ENCODE measurements at places on chromosomes 7 and 10.
A peak's percentile ranks its signal among the peaks of the same experiment; 100 is the strongest.

- no peak for DNase-seq
Measured at GRCh38 chr10:100972904-100973535, 3.7 kb downstream of the SEMA4G start.

DNA sequence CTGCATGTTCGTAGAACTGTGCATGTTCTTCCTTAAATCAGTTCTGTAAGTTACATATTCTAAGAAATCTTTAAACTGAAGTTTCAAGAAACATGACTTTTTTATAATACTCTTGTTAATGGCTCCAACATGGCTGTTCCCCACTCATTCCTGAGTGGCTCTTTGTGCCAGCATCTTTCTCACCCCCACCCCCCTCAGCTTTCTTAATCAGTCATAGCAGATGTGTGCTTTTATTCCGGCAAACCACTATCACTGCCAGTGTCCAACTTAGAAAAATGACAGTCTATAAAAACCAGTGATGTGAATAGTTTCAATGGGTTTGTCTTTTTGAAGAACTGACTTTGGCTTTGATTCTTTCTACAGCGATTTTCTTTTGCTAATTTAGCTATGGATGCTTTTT is 37.6 kb downstream of the PITRM1 start:
- DNase-seq: no peak

GRCh38 chr10:36802490-36803153 is 322.8 kb upstream of the ANKRD30A start:
- peak; percentile 37 for DNase-seq

DNA sequence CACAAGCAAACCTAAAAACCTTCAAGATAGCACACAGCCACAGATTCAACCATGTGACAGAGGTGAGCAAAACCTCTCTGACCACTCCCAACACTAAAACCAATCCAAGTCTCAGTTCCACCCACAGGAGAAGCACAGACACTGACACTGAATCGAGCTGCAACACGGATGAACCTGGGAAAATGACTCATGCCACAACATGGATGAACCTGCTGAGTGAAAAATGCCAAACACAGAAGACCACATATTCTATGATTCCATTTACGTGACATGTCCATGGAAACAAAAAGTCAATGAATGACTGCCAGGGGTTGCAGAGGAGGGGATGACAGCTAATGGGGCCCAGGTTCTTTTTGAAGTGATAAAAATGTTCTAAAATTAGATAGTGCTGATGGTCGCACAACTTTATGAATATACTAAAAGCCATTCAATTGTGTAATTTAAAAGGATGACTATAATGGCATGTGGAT is 22.0 kb downstream of the CYTH3 start:
- no peak for DNase-seq

- DNase-seq: no peak
Measured at GRCh38 chr7:91347290-91347689, 83.1 kb downstream of the FZD1 start.

DNA sequence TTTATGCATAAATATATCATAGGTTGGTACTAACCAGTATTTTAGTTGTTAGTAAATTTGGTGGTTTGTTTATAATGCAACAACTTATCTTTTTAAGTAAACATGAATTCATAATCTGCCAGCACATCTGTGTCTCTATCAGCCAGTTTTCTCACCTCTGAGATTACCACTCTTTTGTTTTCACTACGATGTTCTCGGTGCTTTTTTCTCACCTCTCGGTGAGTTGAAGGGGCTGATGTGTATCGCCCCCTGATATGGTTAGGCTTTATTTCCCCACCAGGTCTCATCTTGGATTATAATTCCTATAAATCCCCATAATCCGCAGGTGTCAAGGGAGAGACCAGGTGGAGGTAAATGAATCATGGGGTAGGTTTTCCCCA is 114.1 kb downstream of the CAMK1D start:
- DNase-seq: no peak

All from anterior cingulate cortex (tissue), 58 donors.